ENCODE measurements at places on chromosomes 3 and 15.

- DNase-seq: no peak
Measured at GRCh38 chr3:80238606-80239005, 470.8 kb upstream of the ROBO1 start.

DNA sequence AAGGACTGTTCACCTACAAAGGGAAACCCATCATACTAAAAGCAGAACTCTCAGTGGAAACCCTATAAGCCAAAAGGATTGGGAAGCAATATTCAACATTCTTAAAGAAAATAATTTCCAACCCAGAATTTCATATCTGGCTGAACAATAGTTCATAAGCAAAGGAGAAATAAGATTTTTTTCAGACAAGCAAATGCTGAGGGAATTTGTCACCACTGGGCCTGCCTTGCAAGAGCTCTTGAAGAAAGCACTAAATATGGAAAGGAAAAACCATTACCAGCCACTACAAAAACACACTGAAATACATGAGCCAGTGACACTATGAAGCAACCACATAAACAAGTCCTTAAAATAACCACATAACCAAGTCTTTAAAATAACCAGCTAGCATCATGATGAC lies 28.9 kb upstream of the DCBLD2 start:
- DNase-seq: no peak

DNA sequence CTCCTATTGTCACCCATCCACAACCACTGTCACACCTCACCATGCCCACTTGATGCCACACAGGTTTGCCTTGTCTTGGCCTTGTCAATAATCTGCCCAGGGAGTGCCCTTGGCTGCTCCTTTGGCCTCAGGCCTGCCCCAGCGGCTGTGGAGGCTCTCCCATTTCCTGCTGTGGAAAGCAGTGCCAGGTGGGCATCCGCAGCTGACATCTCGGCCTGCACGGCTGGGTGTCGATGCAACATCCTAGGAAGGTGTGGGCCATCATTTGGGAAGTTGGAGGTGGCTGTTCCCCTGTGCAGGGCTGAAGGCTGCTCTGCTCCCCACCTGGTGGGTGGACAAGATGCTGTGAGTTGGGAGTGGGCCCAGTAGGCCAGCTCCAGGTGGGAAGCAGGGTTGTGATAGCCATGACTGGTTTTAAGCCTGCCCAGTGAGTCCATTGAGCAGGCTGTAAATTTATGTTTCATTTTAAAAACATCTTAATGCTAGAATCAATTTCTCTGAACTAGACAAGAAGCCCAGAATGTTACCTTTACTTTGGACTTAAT lies 12.5 kb downstream of the DNAH1 start:
- no peak for DNase-seq

DNA sequence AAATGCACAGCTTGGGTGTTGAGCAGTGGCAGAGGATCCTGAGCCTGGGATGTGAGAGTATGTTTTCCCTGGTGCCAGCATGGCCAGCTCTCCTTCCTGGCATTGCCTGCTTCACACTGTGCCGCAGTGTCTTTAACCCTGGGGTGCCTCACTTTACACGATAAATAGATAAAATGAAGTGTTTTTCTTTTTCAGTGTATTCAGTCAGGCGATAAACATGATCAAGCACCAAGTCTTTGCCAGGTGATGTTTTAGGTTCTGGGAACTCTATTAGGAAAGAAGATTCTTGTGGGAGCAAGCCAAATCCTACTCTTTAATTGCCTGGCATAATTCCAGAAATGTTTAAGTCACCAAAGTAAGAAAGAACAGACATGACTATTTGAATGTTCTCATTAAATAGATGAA lies 14.0 kb downstream of the ABHD6 start:
- DNase-seq: no peak

DNA sequence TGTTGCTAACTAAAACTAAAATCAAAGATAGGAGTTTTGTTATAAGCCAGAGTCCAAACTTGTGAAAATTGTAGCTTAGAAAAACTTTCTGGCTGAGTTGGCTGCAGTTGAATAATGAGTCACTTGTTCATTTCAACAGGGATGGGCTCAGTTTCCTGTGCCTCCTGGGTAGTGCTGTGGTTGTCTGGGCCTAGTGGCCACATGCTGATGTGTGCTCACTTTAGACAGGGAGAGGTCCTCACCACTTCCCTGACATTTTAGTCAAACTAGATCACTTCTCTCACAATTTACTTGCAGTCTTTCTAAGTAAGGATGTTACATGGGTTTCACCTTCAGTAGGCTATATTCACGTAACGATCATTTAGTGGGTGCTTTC lies 6.3 kb upstream of the UBE2Q2 start:
- no peak for DNase-seq

DNA sequence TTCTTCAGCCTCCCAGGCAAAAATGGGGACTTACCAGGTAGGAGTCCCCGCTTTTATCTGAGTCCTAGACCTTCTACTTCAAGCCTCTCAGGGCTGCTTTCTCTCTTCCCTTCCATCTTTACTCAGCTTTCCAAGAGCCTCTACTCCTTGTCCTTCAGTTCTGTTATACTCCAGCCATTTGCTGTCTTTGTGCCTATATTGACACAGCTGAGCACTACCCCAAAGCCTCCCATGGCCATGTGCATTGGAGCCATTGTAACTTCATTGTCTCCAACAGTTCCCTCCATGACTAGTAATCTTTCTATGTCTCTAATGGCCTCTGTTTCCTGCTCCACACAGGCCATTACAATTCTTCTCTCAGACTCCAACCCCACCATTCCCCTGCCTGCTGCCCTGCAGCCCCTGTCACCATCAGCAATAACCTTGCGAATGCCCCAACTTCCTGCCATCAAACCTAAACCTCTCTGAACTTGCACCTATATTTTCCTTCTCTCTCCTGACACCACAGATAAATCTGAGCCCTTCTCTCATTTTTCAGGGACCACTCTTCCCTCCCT lies 77.9 kb upstream of the ADPGK start:
- no peak for DNase-seq
